Upper lobe of left lung (tissue), 6 donors: ENCODE measurements at places on chromosomes 16 and 17.
A peak's percentile ranks its signal among the peaks of the same experiment; 100 is the strongest.

DNA sequence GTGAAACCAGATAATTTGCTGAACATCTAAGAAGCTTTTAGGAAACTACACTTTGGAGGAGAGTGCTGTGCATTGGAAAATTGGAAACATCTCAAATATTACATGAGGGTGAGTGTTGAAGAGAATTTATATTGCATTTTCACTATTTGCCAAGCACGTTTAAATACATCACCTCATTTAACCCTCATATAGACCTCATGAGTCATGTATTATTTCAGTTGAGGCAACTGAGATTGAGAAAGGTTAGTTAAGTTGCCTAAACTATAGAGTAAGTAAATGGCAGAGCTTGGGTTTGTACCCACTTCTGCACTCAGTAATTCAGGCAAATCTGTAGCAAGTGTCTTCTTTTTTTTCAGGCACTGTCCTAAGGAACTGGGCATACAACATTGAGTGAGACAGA is 3.7 kb upstream of the NLK start:
- no peak for DNase-seq

DNA sequence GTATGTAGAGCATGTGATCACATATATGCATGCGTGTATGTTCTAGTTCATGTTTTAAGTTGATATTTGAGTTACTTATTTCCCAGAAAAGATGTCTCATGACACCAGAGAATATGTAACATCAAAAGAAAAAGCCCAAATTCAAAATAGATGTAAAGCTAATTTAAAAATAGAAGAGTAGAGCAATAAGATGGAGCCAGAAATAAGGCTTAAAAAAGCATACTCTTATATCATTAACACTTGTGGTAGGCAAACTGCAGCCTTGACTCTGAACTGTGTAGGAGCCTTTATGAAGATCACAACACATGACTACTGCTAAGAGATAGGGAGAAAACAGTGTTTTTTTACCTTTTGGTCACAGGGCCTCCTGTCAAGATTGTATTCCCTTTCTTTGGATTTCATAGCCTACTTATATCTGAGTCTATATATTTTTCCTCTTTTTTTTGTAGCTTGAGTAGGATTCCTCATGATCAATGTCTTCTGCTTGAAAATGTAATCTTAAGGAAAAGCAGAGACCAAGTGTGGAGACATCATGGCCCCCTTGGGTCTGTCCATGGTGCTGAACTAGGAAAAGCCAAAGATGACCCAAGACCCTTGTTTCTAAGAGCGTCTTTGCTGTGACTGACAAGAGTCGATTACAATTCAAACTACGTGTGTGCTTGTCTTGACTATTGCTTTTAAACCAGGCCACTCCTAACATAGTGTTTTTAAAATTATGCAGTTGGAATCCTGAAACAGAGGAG is 390.4 kb downstream of the SHISA9 start:
- DNase-seq = no peak

GRCh38 chr16:2008009-2008526 is 1.6 kb downstream of the ZNF598 start:
- peak; percentile 65 for DNase-seq

DNA sequence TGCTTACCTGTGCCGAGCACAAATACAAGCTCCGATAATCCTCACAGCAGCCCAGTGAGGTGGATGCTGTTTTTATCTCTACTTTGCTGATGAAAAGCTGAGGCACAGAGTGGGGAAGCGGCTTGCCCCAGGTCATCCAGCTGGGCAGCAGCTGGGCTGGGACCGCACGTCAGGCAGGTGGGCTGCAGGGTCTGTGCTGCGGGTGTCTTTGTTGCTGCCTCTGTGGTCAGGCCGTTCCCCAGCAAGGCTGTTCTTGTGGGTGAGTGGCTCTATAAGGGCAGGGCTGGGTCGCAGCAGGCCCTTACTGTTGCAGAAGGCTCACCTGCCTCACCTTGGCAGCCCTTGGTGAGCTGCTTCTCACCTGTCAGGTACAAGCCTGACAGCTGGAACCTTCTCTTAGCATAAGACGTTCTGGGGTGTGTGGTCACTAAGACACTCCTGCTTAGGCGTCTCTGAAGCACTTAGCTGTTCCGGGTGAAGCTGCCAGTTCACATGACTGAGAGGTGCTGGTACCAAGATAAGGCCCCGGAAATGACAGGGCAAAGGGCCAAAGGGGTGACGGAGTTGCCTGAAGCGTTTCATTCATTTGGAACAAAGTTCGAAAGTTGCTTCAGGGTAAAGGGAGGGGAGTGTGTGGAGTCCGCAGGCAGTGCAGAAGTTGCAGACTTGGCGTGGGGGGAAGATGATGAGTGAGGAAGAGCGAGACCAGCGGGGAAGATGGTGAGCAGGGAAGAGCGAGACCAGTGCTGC is 17.4 kb downstream of the IRF8 start:
- peak; percentile 69 for DNase-seq

- no peak for DNase-seq
Observed at GRCh38 chr17:42399948-42400843, 12.0 kb upstream of the STAT3 start.

GRCh38 chr17:65696739-65697394 is 135.4 kb upstream of the AXIN2 start:
- no peak for DNase-seq

DNA sequence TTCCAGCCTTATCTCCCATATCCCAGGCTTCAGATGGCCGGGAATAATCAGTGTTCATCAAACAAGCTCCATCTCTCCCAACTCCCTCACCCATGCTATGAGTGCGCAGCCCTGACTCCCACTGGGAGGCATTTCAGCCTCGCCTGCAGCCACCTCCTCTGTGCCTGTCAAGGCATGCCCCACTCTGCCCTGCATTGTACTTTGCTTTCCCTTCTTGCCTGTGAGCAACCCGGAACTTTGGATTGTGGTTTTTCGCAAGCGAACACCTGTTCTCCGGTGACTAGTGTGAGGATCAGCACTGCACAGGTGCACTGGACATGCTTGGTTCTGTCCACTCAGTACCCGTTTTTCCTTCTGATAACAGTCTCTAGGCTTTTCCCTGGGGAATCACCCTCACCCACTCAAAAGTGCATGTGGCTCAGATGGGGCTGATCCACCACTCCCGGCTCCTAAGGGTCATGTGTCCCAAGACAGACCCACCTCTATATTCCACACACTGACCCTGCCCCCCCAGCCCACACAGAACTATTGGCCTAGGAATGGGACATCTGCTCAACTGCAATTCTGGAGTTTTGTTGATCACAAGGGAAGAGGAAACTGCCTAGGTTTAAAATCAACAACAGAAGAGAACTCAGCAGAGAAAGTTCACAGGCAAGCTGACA is 9.1 kb downstream of the CHST6 start:
- DNase-seq = no peak

GRCh38 chr16:27379919-27380318 is 22.1 kb upstream of the IL21R start:
- DNase-seq = peak; percentile 15

GRCh38 chr16:55479430-55480140 is 587 bp downstream of the MMP2 start:
- no peak for DNase-seq

DNA sequence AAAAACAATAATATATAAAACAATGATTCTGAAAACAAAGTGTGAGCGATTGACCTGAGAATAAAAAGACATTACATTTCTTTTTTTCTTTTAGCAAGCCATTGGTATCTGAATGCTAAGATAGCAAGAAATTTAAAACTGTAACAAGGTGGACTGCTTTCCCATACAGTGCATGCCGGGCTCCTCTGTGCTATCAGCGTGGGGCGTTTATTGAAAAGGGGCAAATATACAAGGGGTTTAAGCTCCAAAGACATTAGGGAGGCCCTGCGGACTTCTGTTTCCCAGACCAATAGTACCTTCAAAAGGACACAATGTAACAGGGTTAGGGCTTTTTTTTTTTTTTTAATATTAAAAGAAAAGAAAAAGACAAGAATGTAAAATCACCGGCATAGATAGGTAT is 261.3 kb downstream of the ZFHX3 start:
- DNase-seq = no peak

DNA sequence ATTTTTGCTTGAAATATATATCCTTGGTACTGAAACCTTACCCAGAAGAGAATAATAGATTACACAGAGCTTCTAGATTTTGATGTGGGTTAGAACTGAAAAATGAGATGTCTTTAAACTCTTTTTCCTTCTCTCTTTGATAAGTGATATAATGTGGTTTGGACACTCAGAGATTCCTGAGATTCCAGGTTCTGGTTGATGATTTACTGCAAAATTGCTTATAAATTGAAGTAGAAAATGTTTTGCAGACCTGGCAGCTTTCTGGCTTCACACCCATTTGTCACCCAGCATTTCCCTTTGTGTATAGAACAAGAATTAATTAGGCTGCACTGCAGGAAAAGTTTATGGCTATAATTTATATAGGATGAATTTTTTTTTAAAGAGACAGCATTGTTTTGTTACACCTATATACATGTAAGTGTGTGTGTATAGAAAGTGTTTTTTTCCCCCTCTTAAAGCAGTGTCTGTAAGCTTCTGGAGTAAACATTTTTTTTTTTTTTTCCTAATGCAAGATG is 23.5 kb downstream of the AATF start:
- DNase-seq = no peak

- peak; percentile 51 for DNase-seq
Observed at GRCh38 chr16:86517652-86518258, 7.4 kb downstream of the FOXF1 start.

GRCh38 chr17:32382526-32383223 is 32.7 kb downstream of the ZNF207 start:
- no peak for DNase-seq

DNA sequence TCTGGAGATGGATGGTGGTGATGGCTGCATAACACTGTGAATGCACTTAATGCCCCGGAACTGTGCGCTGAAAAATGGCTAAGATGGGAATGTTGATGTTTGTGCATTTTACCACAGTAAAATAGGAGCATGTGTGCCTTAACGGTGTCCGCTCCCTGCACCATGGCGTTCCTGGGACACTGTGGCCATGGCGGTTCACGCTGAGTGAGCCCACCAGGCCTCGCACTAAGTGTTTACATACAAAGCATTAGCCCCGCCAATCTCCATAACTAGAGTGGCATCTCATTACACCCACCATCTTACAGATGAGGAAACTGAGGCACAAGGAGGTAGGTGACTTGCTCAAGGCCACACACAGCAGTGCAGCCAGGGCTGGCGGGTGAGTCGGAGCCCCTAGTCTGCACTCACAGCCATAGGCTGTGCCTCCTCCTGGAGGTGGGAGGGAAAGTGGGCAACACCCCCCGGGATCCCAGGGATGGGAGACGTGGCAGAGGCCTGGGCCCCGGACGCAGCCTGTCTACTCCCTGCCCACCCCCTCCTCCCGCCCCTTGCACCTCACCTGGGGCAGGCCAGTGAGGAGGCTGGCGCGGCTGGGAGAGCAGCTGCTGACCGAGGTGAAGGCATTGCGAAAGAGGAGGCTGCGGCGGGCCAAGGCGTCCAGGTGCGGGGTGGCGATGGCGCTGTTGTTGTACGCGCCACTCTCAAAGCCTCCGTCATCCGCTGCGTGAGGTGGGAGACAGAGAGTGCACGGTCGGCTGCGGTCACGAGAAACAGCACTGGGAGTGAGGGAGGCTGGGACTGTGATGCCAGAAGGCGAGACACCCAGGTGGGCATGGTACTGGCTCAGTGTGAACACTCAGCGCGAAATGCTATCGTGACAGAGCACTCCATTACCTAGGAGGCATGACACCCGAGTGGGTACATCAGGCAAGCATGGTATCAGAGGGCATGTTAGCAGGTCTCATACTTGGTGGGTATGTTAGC is 3.4 kb downstream of the SGSH start:
- peak; percentile 67 for DNase-seq

DNA sequence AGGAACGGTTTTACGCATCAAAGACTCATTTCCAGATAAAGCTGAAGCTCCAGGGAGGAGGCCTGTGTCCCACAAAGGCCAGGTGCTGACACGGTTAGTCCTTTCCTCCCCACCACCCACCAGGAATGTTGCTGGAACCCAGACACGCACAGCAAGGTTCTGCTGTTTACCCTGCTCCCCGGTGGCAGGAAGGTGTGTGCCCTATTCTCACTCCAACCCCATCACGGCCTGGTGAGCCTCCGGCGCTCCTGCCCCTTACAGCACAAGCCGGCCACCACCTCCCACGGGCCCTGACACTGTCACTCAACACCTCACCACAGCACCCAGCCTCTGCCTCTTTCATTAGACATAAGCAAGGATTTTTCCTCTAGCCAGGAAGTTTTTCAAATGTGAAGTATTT is 47.8 kb downstream of the ANKRD11 start:
- no peak for DNase-seq

- no peak for DNase-seq
Observed at GRCh38 chr17:41553987-41554680, 17.7 kb downstream of the KRT9 start.

DNA sequence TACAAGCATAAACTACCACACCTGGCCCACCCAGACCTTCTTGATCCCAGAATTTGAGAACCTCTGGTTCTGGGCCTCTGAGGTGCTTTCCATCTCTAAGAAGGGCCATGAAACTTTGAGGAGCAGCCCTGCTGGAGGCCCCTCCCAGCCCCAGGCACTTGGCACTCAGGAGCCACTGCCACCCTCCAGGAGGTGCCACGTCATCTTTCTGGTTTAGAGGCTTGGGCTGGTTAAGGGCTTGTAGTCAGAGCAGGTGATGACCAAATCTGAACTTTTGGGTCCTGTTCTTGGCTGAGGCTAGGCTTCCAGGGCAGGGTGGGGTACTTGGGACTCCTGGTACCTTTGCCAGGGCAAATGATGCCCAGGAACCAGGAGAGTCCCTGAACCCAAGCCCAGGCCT is 13.8 kb upstream of the DLX4 start:
- no peak for DNase-seq

DNA sequence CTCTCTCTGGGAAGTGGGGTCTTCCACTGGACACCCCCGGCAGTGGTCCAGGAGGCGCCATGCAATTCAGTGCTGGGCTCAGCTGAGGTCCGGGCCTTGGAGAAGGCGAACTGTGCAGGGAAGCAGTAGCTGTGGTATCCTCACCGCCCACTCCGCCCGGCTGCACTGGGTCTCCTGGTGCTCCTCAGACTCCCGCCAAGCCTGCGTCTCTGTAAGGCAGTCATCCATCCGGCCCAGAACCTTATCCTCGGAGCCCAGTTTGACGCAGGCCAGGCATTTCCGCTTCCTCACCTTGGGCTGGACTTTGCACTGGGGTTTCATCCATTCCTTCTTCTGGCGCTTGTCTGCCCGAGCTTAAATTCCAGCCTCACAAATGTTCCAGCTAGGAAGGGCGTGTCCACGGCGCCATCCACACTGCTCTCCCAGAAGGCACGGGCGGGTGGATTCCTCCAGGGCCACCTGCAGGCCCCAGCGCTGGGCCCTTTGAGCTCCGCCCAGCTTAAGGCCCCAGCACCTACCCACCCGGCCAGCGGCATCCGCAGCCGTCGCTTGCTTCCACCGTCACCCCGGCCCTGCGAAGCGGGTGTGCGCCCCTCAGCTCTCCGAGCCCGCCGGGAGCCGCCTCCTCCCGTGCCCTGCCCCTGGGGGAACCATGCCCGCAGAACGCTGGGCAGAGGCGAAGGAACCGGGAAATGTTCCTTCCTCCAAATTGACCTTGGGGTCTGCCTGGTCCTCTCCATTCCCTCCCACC is 1884.8 kb downstream of the TP53TG3F start:
- no peak for DNase-seq

- DNase-seq = no peak
Observed at GRCh38 chr16:89562939-89563338, 2.5 kb downstream of the RPL13 start.

DNA sequence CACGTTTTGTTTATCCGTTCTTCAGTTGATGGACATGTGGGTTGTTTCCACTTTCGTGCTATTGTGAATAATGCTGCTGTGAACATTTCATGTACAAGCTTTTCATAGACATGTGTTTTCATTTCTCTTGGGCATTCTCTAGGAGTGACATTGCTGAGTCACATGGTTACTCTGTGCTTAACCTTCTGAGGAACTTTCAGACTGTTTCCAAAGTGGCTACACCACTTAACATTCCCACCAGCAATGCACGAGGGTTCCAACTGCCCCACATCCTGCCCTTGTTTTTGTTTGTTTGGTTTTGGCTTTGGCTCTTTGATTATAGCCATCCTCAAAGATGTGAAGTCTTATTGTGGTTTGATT is 14.2 kb upstream of the PEMT start:
- DNase-seq = no peak
